Activated gamma-delta T cell (primary cell): ENCODE measurements at places on chromosomes 3 and 15.

GRCh38 chr15:81930582-81931369 is 115.0 kb downstream of the MEX3B start:
- DNase-seq, result no peak

DNA sequence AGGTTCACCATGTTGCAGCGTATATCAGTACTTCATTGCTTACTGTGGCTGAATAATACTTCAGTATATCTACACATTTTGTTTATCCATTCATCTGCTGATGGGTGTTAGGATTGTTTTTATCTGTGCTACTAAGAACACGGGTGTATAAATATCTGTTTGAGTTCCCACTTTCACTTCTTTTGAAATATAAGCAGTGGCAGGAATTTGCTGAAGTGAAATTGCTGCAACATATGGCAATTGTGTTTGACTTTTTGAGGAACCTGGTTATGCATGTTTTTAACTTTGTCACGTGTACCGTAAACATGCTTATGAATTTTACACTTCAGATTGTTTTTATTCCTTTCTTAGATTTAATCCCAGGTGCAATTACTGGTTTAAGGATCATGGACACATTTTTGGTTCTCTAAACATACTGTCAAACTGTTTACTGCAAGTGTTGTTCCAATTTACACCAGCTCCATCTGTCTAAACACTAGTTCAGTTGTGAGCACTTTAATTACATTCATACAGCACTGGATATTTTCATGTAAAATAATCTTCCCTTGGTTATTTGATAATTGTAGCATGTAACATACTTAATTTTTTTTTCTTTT is 23.1 kb downstream of the TRAK1 start:
- DNase-seq, result no peak

GRCh38 chr3:185063431-185063830 is 89.4 kb downstream of the C3orf70 start:
- no peak for DNase-seq

GRCh38 chr3:98359993-98360675 is 6.5 kb downstream of the OR5K4 start:
- no peak for DNase-seq

- DNase-seq, result no peak
Observed at GRCh38 chr15:75172284-75172820, 29.3 kb upstream of the C15orf39 start.

GRCh38 chr3:36591959-36592358 is 172.4 kb downstream of the DCLK3 start:
- DNase-seq, result no peak

- no peak for DNase-seq
Observed at GRCh38 chr3:31011380-31011779, 116.9 kb upstream of the GADL1 start.

- no peak for DNase-seq
Observed at GRCh38 chr15:90055182-90055581, 47.1 kb downstream of the IDH2 start.

DNA sequence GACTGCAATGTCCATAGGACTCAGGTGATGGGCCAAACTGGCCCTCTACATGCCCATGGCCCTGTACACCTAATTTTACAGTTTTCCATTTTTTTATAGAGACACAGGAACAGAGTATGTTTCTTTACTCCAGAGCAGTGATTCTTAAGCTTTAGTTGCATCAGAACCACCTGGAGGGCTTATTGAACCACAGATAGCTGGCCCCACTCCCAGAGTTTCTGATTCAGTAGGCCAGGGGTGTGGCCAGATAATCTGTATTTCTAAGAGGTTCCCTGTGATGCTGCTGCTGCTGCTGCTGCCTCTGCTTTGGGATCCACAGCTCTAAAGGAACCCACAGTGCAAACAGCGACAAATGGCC is 5.1 kb downstream of the RBP1 start:
- DNase-seq, result no peak

GRCh38 chr3:17678116-17678741 is 64.2 kb downstream of the TBC1D5 start:
- no peak for DNase-seq

DNA sequence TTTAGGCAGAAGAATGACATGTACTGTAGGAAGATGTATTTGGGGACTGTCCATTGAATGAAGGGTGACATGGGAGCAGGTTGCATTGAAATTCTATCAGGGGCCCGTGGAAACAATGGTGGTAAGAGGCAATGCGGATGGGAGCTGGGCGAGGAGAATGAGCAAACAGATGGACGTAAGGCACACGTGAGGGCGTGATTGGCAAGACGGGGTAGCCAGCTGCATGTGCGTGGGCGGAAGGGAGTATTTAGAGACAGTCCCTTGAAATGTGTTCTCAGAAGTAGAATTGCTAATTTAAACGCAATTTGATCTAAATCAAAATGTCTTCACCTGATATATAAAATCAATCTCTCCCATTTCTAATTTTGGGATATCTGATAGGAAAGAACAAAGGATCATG is 62.3 kb downstream of the MEX3B start:
- no peak for DNase-seq

DNA sequence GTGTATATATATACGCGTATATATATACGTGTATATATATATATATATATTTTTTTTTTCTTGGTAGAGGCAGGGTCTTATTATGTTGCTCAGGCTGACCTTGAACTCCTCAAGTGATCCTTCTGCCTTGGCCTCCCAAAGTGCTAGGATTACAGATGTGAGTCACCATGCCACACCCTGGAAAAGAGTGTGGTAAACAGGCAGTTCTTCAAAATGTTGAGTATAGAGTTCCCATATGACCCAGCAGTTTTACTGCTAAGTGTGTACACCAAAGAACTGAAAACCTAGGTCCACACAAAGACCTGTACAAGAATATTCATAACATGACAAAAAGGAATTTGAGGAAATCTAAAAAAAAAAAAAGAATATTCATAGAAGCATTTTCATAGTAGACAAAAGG is 71.8 kb upstream of the GCNT3 start:
- DNase-seq, result no peak

- DNase-seq, result no peak
Observed at GRCh38 chr3:127800508-127800907, 21.8 kb downstream of the MGLL start.

DNA sequence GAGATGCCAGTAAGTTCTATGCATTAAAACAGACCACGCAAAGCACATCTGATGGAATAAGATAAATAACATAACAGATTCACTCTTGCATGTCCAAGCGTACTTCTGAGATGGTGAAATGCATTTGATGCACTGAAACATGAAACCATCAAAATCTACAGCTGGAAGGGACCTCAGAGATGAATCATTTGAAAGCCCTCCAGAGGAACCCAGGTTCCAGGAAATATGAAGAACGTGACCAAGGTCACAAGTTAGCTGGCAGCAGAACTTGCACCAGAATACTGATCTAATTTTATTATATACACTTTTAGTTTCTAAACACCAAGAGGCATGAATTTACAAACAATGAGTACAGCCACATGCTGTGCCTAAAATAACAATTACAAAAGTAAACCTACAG is 957.1 kb downstream of the FHIT start:
- no peak for DNase-seq

- no peak for DNase-seq
Observed at GRCh38 chr3:23805210-23805632, 534 bp upstream of the UBE2E1 start.

GRCh38 chr3:32421991-32422859 is 30.6 kb downstream of the CMTM7 start:
- DNase-seq, result no peak

- no peak for DNase-seq
Observed at GRCh38 chr15:92553317-92553716, 102.3 kb downstream of the FAM174B start.

GRCh38 chr3:125317761-125318160 is 57.4 kb downstream of the ZNF148 start:
- DNase-seq, result no peak

DNA sequence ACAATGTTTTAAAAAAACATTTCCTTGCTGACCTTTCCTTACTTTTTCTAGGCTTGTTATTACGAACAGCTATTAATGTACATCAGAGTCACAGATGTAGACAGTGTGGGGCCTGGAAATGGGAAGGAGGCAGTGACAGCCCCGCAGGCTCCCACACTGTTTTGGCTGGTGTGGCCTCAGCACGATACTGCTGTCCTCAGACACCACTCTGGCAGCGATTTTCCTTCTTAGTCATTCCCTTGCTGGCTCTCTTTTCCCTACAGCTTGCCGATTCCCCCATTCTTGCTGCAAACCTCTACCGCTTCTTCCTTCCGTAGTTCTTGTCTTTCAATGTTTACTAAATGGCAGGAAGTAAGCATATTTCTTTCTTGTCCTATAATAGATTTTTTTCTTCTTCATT is 113.1 kb downstream of the ABI3BP start:
- no peak for DNase-seq

DNA sequence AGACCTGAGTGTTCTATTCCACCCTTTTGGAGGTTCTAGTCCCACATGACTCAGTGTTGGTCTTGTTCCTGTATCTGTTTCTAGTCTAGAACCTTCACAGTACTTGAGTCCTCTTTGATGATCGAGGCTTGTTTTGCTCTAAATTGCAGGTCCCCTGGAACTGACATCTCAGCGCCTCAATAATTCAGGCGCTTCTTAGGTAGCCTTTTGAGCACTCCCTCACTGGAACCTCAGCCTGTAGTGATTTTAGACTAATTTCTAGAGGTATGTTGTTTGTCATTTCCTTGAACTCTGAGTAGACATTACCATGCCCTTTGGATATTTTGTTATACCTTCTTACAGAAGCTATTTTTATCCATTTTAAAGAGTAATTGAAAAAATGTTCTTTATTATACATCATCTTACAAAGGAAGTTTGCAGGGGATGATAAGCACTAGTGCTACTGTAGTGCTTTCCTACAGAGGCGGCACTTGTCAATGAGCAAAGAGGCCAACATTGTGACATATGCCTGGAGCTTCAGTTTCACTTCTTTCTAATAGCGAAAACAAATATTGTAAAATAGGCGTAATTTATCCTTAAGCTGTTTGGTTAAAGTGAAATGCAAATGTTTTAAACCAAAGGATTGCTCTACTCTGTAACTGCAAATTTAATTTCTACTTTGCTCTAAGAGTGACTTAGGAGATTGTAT is 75.7 kb downstream of the EFL1 start:
- DNase-seq, result no peak

GRCh38 chr3:58408906-58409305 is 24.7 kb downstream of the PDHB start:
- DNase-seq, result no peak

DNA sequence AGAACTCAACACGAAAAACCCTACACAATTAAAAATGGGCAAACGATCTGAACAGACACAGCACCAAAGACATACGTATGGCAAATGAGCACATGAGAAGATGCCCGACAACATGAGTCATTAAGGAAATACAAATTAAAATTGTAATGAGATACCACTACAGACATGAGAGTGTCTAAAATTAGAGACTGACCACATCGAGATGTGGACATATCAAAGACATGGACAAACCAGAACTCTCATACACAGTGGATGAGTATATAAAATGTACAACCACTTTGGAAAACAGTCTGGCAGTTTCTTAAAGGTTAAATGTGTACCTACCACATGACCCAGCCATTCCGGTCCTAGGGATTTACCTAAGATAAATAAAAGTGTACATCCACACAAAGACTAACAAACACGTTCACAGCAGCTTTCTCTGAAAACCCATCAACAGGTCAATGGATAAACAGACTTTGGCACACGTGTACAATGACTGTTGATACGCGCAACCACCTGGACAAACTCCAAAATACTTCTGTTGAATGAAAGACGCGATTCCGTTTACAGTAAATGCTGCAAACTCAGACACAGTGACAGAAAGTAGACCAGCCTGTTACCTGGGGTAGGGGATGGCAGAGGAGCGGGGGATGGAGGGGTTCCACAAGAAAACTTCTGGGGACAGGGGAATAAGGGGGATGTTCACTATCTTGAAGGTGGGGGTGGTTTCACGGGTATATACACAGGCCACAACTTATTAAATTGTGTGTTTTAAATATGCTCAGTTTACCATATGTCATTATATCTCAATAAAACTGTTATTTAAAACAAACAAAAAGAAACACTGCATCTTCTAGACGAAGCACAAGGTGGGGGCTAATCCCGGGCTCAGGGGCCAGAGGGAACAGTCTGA is 2.1 kb downstream of the TNK2 start:
- DNase-seq, result no peak

- no peak for DNase-seq
Observed at GRCh38 chr3:43692971-43693370, 2.2 kb downstream of the ABHD5 start.

DNA sequence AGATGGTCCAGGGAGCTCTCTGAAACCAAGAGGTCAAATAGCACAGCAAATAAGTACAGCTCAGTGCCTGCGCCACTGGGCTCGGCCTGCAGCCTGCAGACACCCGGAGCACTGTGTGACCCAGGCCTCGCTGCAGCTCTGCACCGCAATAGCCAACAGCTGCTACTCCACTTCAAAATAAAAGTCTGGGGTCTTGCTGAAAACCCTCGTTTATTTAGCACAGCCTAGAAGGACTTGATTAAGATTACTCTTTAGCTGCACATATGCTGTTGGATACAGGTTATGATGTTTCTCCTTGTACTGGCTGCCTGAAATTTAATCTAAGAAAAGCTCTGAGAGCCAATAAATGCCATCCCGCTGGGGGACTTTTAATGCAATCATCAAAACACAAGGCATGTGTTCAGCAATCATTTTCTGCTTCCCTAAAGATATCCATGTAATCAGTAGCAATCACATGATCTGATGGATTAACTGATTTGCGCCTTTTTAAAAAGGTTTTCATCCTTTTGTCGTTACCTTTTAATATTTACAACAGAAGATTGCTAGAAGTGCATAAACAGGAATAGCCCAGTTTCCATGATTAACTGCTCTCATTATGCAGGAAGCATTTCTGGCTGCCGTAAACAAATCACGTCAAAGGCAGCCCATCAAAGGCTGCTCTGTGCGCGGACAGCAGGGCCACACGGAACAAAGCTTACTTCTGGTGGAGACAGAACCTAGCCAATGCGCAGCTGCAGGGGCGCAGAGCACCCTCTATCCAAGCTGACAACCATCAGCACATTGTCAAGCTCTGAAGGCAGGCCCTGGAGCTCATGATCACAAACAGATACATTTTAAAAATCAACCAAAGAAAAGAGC is 58.8 kb downstream of the CLASP2 start:
- no peak for DNase-seq

DNA sequence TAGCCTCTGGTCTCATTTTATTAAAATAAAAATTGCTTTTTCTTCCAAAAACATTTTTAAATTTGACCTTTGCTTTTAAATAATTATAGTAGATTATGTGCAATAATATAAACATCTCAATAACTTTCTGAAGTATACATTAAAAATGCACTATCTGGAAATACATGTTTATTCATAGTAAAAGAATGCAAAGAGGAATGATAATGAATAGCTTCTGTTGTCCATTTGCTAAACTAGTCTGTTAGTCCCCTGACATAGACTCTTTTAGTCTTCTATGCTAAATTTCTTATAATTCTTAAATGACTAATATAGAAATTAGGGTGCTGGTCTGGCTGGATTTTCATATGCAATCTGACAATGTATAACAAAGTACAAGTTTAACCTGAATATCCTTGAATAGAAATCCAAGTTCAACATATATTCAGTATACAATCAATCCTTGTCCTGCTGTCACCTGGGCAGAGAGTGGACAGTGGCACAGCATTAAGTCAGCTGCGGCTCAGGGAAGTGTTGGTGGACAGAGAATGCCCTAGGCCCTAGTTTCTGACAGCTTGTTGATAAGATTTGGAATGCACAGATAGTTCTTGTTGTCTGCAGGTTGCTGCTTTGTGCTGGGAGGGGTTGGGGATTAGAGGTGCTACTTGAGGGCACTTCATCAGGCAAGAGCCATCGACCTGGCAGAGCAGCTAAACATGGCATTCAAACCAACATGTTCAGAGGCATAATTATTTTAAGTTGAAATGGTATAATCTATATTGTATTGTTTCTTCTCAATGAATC is 161.7 kb downstream of the MBNL1 start:
- no peak for DNase-seq
